ENCODE measurements at places on chromosomes 4 and X.

- H3K36me3 ChIP-seq: no peaks in the 10 kb centered on the region
- H3K27me3 ChIP-seq: no peaks in the 10 kb centered on the region
- peaks cover 5% of the 10 kb centered on the region for H3K4me1 ChIP-seq
- H3K4me3 ChIP-seq: no peak overlapping the region
- DNase-seq: no peak
Measured at GRCh38 chr4:88341227-88342192, 37.1 kb upstream of the HERC6 start.

DNA sequence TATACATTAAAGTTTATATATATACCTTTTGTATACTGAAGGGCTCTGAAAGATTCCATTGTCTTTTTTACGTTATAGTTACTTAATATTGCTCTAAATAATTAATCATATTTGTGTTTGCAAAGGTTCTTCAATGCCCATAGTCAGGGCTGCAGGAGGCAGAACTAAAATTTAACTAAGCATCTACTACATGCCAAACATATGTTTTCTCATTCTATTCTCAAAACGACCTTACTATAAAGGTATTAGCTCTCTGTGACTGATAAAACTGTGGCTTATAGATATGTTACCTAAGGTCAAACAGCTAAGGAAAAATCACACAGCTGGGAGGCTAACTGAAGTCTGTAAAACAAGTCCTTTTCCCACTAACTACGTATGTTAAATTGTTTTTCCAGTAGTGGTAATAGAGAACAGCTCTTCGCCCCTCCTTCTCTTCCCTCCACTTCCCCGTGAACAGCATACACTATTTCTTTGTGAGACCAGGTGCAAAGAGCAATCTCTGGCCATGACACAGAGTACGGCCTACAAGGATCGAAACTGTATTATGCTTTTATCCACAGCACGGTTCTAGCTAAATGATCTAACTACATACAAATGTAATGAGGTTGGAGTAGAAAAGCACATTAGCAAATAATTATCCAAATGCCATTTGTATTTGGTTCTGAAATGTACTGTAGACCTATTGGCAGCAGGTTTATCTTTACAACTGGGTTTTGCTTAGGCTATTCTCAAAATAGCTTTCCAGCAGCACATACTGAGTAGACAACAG is 1.7 kb downstream of the CNOT6L start:
- H3K36me3 ChIP-seq: no peaks in the 10 kb centered on the region
- H3K4me1 ChIP-seq: peaks cover 65% of the 10 kb centered on the region
- peak overlapping the region; percentile 99 for H3K27ac ChIP-seq
- DNase-seq: no peak
- H3K4me3 ChIP-seq: peak overlapping the region; percentile 91

- no peak overlapping the region for H3K4me3 ChIP-seq
- DNase-seq: no peak
- no peaks in the 10 kb centered on the region for H3K36me3 ChIP-seq
- no peaks in the 10 kb centered on the region for H3K27me3 ChIP-seq
Measured at GRCh38 chrX:102604327-102604726, 5.0 kb downstream of the ARMCX5 start.

DNA sequence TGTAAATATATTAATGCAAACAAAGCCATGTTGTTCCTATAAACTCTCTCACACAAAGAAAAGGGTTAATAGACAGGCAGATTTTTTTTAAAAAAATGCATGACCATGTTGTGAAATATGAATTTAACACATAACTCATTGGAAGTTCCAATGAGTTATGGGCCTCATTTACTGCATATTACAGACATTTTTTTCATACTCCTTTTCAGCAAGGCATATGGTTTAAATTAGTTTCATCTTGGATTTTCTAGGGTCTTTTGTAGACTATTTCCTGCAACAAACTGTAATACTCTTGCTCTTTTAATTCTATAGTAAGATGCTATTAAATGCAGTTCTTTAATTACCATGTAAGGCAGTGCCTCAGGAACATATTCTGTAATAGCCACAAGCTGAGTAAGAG is 323.1 kb downstream of the GBA3 start:
- no peaks in the 10 kb centered on the region for H3K36me3 ChIP-seq
- H3K27me3 ChIP-seq: no peaks in the 10 kb centered on the region
- H3K4me3 ChIP-seq: no peak overlapping the region
- H3K4me1 ChIP-seq: no peaks in the 10 kb centered on the region
- H3K27ac ChIP-seq: no peak overlapping the region

DNA sequence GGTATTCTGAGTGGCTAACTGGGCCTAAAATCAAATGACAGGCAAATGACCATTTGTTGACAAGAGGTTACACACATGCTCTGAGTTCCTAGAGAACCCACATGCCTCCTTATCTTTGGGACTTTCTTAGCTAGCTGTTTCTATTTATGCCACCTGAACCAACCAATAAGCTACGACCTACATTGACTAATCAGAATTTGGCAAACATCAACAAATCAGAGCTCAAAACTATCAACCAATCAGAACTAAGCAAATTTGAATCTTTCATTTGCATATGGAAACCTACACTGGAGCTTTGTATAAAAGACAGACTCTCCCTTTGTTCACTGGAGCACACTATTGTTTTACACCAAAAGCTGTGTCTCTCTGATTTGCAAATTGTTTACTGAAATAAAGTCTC is 192.0 kb downstream of the CXXC4 start:
- H3K27ac ChIP-seq: no peak overlapping the region
- DNase-seq: no peak
- no peaks in the 10 kb centered on the region for H3K4me1 ChIP-seq
- H3K27me3 ChIP-seq: no peaks in the 10 kb centered on the region

- no peaks in the 10 kb centered on the region for H3K36me3 ChIP-seq
- DNase-seq: no peak
- H3K27me3 ChIP-seq: no peaks in the 10 kb centered on the region
- H3K27ac ChIP-seq: no peak overlapping the region
- H3K4me1 ChIP-seq: no peaks in the 10 kb centered on the region
- H3K4me3 ChIP-seq: no peak overlapping the region
Measured at GRCh38 chr4:181427076-181427475, 816.1 kb upstream of the TENM3 start.

GRCh38 chr4:100059467-100059866 is 109.4 kb upstream of the H2AZ1 start:
- DNase-seq: no peak
- H3K4me3 ChIP-seq: no peak overlapping the region
- H3K4me1 ChIP-seq: no peaks in the 10 kb centered on the region
- no peaks in the 10 kb centered on the region for H3K36me3 ChIP-seq

DNA sequence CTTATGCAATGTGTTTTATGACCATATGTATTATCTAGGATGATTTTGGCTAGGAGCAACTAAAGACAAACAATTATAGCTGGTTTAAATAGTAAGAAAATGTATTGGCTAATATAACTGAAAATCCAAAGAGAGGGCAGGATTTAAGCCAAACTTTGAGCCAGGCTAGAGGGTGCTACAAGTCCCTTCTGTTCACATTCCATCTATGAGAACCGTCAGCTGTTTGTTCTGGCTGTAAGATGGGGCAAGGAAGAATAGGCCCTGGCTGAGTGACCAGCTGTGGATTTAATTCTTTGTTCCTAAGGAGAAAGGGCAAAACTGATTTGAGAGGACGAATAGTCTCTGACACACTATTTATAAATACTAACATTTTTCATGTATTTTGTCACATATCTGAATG is 79.2 kb upstream of the UGT8 start:
- H3K27me3 ChIP-seq: no peaks in the 10 kb centered on the region
- no peaks in the 10 kb centered on the region for H3K36me3 ChIP-seq
- no peaks in the 10 kb centered on the region for H3K4me1 ChIP-seq
- no peak overlapping the region for H3K4me3 ChIP-seq
- DNase-seq: no peak
- H3K27ac ChIP-seq: no peak overlapping the region

GRCh38 chr4:123659730-123660129 is 263.1 kb downstream of the SPRY1 start:
- H3K27me3 ChIP-seq: no peaks in the 10 kb centered on the region
- no peak for DNase-seq
- no peaks in the 10 kb centered on the region for H3K36me3 ChIP-seq
- no peak overlapping the region for H3K27ac ChIP-seq
- no peak overlapping the region for H3K4me3 ChIP-seq

DNA sequence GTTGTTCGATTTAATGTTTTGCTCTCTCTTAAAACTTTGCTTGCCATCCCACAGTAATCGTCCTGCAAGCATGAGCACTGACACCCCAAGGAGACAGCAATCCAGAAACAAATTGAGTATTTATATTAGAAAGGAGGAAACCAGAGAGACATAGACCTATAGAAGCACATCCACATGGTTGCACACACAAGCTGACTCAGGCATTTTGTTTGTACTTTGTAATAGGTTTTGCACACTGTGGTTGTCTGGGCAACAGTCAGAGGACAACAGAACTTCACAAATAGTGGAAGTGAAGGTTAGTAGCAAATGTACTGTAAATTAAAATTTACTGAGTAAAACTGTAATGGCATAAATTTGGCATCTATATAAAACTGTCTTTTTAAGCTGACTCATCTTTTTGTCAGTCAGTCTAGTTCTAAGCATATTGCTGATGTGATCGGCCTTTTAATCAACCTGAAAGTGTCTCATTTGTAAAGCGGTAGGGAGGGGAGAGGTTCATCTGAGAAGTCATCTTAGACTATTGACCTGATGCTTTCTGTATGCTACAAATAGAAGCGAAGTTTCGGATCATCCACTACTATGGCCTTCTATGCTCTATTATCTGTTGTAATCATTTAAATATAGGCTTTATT is 1624.7 kb downstream of the ARAP2 start:
- H3K27ac ChIP-seq: no peak overlapping the region
- no peaks in the 10 kb centered on the region for H3K4me1 ChIP-seq
- H3K4me3 ChIP-seq: no peak overlapping the region
- no peak for DNase-seq
- no peaks in the 10 kb centered on the region for H3K27me3 ChIP-seq

- no peak overlapping the region for H3K27ac ChIP-seq
- no peaks in the 10 kb centered on the region for H3K27me3 ChIP-seq
- no peak for DNase-seq
- H3K4me1 ChIP-seq: no peaks in the 10 kb centered on the region
Measured at GRCh38 chrX:115330498-115331168, 41.1 kb downstream of the LUZP4 start.

GRCh38 chr4:80465238-80465637 is 129.7 kb downstream of the CFAP299 start:
- H3K4me3 ChIP-seq: no peak overlapping the region
- H3K27me3 ChIP-seq: no peaks in the 10 kb centered on the region
- no peaks in the 10 kb centered on the region for H3K36me3 ChIP-seq
- no peak for DNase-seq

DNA sequence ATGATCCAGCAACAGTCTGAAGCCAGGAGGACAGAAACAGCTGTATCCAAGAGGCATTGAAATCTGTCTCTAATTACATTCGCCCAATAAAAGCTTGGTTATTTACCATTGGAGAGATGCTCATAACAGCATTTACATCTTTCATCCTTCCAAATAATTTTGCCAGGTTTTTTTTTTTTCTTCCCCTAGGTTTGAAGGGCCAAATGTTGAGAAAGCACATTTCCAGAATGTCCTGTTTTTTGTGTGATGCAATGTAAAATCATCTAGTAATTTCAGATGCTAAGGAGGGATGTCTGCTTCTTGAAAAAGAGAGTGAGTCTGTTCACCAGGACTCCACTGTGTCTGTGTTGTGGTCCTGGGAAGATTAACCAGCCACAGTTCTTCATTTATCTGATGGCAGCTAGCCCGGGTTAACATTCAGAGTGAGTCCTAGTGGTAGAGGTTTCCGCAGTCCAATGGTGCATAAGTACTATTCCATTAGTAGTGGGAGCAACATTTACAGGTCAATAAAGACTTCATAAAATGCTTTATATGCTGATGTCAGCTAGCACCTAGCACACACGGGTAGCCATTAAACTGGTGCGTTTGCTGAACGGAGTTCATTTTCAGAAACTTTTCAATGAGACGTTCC is 406.8 kb downstream of the STIM2 start:
- H3K4me1 ChIP-seq: no peaks in the 10 kb centered on the region
- DNase-seq: no peak
- H3K4me3 ChIP-seq: no peak overlapping the region
- H3K27ac ChIP-seq: no peak overlapping the region
- no peaks in the 10 kb centered on the region for H3K36me3 ChIP-seq

- H3K36me3 ChIP-seq: no peaks in the 10 kb centered on the region
- DNase-seq: no peak
Measured at GRCh38 chrX:53312946-53313727, 31.8 kb upstream of the IQSEC2 start.

DNA sequence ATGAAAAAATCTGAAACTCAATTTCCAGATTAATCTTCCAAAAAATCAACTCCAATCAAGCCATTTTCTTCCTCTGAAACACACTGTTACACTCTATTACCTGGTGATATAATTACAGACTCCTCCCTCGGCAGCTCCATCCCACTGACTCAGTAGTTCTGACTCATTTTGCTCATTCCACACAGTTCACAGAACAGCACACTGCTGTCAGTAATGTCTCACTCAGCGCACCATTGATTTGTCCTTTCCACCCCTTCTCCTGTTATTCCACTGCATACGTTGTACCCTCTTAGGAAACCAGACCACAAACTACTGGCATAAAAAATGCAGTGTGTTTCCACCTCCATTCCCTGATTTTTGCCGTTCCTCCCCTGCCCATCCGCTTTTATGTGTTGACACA is 212.7 kb downstream of the SLIT2 start:
- H3K4me1 ChIP-seq: no peaks in the 10 kb centered on the region
- no peak overlapping the region for H3K27ac ChIP-seq
- DNase-seq: no peak
- H3K4me3 ChIP-seq: no peak overlapping the region

DNA sequence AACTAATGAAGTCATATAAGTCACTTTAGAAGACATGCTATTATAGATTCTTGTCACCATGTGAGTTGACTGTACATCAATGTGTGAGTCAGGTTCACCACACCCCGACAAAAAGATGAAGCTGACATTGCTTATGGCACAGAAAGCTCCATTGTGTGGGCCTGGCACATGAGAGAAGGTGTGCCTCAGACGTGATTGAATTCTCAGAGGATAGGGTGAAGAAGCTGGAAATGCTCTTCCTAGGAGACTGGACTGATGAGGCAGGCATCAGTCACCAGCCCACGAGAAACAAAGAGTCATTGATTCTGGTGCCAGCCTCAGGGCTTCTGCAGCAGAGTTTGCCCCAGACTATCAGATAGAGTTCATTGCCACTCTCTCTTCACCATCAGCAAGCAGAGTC is 35.9 kb upstream of the LRAT start:
- DNase-seq: no peak
- H3K4me3 ChIP-seq: no peak overlapping the region
- H3K4me1 ChIP-seq: no peaks in the 10 kb centered on the region
- H3K27me3 ChIP-seq: no peaks in the 10 kb centered on the region
- H3K36me3 ChIP-seq: no peaks in the 10 kb centered on the region

Measured in lower lobe of right lung (tissue), 2 donors.